Naive thymus-derived CD8-positive, alpha-beta T cell (primary cell): ENCODE measurements at places on chromosomes 2 and 18.

DNA sequence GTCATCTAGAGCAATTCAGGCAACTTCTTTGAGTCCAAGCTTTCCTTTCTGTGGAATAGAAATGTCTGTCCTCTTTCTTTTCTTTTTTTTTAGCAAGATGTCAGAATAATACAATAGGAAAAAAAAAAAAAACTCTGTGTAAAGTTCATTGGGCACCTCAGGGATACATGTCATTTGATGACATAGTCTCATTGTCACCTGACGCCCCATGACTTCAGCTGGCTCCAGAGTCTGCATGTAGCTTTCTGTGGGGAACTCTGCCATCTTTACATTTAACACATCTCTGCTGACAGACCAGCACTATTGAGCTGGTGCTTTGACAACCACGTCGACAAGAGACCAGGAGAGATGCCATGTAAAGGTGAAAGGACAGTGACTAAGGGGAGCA lies 172.5 kb upstream of the KLF7 start:
- no peak for DNase-seq

GRCh38 chr2:70733646-70734180 lies 34.3 kb downstream of the ADD2 start:
- DNase-seq = no peak

DNA sequence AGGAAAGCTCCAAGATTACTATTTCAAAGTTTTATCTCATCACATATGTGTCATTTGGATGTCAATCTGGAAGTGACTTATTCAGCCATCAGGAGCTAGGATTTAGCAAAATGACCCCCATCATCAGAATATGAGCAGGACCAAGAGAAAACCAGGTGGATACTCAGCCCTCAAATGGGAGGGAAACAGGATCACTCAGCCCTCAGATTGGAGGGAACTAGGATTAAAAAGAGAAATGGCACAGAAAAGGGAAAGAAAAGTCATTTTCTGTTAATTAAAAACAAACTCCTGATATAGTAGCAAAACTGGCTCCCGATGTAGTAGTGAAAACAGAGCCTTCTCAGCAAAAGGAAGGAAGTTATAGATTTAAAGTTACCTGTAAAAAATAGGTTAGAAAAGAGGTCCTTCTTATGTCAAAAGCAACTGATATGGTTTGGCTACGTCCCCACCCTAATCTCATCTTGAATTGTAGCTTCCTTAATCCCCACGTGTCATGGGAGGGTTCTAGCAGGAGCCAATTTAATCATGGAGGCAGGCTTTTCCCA lies 69.0 kb upstream of the MYCN start:
- DNase-seq = no peak

GRCh38 chr2:40155728-40156127 lies 296.2 kb downstream of the SLC8A1 start:
- no peak for DNase-seq

- DNase-seq = no peak
Observed at GRCh38 chr2:151953467-151953866, 125.2 kb upstream of the ARL5A start.

DNA sequence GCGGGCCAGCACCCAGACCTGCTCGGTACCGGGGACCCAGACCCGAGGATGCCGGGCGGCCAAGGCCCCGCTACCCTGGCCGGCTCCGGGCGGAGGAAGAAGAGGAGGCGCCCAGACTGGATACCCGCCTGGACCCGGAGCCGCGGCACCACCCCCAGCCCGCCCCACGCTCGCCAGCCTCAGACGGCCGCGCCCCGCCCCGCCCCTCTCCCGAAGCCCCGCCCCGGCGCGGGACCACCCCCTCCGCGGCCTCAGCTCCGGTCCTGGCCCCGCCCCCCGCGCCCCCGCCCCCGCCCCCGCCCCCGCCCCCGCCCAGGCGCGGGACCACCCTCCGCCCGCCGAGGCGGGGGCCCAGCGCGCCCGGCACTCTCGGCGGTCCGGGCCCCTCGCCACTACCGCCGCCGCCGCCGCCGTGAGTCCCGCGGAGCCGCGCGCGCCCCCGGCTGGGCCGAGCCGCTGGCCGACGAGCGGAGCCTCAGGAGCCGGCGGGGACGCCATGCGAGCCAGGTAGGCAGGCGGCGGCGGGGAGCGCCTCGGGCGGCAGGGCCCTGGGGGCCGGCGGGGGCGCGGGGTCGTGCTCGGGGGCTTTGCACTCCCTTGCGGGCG lies at the start of gene SH3BP4:
TSS of gene SH3BP4 (plus strand) at position 354 of the 606 bp plus-strand sequence. CDS start 82,986 bp downstream, outside the sequence.
- DNase-seq = no peak

- DNase-seq = no peak
Observed at GRCh38 chr2:240831594-240832204, 11.7 kb upstream of the KIF1A start.

GRCh38 chr2:190355968-190356644 lies 12.7 kb downstream of the INPP1 start:
- DNase-seq = no peak

GRCh38 chr2:56448403-56449001 lies 264.7 kb downstream of the CCDC85A start:
- DNase-seq = no peak

DNA sequence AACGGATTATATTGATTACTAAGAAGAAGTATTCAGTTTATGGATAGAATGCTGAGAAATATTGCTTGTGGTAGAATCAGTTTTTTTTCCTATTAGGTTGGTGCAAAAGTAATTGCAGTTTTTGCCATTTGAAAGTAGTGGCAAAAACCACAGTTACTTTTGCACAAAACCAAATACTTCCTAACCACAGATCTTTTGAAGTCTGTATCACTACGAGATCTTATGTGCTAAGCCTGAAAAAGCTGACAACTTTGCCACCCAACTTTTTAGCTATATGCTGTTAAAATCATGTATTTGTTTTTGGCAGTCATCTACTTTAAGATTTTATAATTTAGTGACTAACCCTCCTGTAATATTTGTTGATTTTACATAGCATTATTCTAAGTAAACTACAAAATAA lies 24.6 kb downstream of the DNAJC10 start:
- DNase-seq = no peak

DNA sequence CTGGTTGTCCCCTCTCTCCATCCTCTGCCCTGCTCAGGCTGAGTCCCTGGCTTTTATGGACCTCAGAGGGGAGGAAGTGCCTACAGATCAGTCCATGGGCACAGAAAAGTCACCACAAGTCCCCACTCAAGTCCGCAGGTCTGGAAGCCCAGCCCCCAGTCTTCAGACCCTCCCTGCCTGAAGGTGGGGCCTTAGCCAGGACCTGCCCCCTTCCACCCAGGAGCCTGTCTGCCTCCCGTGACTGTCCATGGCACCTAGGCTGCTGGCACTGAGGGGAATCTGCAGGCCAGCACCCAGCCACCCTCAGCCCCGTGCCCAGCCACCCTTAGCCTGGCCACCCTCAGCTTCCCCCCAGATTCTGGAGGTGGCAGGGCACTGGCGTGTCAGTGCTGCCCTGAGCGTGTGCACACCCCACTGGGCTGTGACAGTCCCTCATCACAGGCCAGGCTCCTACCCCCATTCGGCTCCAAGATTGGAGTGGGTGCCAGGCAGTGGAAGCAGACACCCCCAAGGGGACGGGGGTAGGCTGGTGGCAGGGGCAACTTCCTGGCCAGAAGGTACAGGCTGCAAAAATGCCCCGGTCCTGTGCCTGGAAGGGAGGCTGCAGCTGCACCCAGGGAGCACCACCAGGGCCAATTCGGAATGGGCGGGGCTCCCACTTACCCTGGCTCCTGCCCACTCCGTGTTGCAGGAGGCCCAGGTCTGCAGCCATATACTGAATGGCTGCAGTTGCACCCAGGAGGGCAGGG lies 154.7 kb upstream of the RMP24 start:
- no peak for DNase-seq

DNA sequence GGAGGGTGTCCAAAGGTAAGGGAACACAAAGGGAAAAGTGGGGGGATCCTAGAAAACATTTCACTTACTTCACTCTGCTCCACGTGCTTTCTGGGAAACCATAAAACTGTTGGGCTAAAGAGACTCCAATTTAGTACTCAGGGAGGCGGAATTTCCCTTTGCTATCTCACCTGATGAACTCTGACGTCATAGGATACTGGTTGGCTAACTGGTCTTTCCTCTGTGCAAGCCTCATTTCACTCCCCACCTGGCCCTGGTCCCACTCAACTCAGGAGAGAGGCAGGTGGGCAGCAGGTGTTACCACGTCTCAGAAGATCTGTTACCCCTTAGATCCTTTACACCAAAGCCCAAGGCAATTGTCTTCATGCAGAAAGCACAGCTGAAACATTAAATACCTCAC lies 51.8 kb upstream of the PMAIP1 start:
- DNase-seq = no peak

DNA sequence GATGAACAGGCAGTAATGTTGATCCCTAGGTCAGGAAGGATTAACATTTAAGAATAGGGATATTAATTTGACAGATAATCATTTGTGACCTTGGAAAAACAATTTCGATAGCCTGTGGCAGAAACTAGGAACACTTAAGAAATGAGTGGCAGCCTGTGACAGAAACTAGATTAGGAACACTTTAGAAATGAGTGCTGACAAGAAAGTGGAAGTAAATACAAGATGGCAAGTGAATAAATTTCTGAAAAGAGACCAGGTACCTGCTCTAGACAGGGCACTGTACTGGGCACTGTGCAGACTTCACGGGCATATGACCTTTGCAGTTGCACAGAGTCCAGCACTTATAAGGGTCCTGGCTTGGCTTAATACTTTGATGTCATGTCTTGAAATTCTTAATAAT lies 5.5 kb upstream of the HNRNPA3 start:
- DNase-seq = no peak

GRCh38 chr2:175062787-175063585 lies 57.8 kb upstream of the CHN1 start:
- DNase-seq = no peak

DNA sequence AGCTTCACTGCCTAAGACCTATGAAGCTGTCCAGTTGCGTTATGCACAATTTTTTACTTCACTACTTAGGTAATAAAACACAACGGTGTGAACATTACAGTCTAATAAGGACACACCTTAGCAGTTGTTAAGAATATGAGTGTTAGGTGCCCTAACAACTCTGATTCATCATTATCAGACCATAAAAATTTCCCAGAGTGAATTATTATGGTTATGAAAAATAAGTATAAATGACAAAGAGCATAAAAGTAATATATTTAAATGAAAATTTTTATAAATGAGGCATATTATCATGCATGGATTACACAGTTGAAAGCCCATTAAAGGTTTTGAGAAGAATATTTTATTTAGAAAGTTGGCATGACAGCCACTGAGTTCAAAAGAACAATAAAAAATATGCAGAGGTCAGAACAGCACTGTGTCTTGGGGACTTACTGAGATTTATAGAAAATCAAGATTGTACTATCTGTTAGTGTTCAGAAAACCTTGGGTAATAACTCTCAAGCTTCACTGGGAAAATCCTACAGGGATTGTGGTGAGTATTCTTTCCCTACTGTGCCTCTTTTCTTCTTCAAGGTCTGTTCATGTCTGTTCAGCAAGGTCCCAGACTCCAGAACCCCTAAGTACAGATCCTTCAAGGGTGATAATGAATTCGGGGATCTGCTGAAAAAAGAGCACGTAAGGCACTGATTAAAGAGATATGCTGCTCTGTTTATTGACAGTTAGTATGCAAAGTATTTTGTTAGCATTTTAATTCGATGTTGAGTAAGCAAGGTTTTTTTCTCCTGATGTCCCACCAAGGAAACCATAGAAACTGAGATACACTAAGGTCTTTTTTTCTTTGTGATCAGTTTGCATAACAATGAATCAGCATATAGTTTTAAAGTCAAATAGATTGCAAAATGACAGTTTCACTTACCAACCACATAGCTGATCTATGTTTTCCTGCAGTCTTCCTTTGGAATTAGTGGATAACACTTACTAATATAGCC lies 250.0 kb downstream of the DSEL start:
- no peak for DNase-seq

- no peak for DNase-seq
Observed at GRCh38 chr18:45658756-45659155, 43.5 kb downstream of the SLC14A2 start.

DNA sequence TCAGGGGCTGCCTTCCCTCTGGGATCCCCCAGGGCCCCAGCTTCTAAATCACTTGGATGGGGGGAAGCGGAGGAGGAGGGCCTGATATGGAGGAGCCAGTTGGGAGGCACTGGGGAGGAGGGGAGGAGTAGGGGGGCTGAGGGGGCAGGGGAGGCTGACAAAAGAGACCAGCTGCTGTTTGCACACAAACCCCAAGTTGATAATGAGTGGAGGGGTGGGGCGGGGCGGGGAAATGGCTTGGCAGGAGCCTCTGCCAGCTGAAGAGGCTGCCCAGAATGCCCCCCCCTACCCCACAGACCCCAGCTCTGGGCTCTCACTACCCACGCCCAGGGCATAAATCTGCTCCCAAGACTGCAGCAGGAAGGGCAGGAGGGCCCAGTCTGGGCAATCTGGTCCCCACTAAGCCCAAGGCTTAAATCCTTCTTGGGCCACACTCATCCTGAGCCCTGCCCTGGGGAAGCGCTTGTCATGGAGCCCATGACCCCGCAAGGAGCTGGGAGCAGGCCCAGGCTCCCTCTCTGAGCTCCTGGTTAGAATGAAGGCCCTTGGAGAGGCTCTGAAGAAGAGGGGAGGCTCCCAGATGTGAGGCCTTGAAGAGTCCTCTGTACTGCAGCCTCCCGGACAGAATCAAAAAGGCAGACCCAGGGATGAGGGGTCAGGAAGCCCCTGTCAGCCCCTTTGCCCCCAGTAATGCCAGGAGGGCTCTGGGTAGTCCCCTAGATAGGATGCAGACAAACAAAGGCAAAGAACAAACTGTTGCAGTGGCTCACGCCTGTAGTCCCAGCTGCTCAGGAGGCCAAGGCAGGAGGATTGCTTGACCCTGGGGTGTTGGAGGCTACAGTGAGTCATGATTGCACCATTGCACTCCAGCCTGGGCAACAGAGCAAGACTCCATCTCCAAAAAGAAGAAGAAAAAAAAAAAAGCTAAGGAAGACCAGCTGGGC lies 24.8 kb upstream of the PTMA start:
- DNase-seq = no peak

- DNase-seq = no peak
Observed at GRCh38 chr2:17470855-17471641, 47.2 kb downstream of the RAD51AP2 start.

- no peak for DNase-seq
Observed at GRCh38 chr2:83253848-83254247, 1205.2 kb downstream of the SUCLG1 start.
